ENCODE measurements at places on chromosomes 4 and X. TPM values are rescaled to one million over a fixed set of nuclear protein-coding genes. Genes with fewer than 3 reads are reported as not detected.

Gene ENAM
- 2.5 TPM for polyA plus RNA-seq

Gene AKAP4
- polyA plus RNA-seq = 0.28 TPM

Gene IL3RA
- polyA plus RNA-seq = 20.6 TPM

Gene GYG2
- polyA plus RNA-seq = 2.6 TPM

Gene GABRB1
- not detected for polyA plus RNA-seq

Gene RASGEF1B
- 3.3 TPM for polyA plus RNA-seq

Gene SNX25
- polyA plus RNA-seq = 9.8 TPM

Gene DRD5
- polyA plus RNA-seq = 0.56 TPM

Gene NRK
- polyA plus RNA-seq = 214 TPM

Gene WNK3
- 2.8 TPM for polyA plus RNA-seq

Gene PRDM5
- 11.7 TPM for polyA plus RNA-seq

Gene TMEM33
- polyA plus RNA-seq = 20.5 TPM

Gene SLC2A9
- polyA plus RNA-seq = 5.2 TPM

Gene FGF2
- 11.2 TPM for polyA plus RNA-seq

Gene F9
- not detected for polyA plus RNA-seq

Gene SOD3
- 22.0 TPM for polyA plus RNA-seq

Gene LRIT3
- polyA plus RNA-seq = 0.21 TPM

Gene DIPK2B
- polyA plus RNA-seq = 23.8 TPM

Gene SH3RF1
- 18.2 TPM for polyA plus RNA-seq

Gene PRICKLE3
- 4.1 TPM for polyA plus RNA-seq

Gene CASK
- polyA plus RNA-seq = 23.1 TPM

Gene GABRA4
- 0.76 TPM for polyA plus RNA-seq

Gene NXF3
- 0.31 TPM for polyA plus RNA-seq

Gene ARHGEF9
- 24.1 TPM for polyA plus RNA-seq

Gene DAPP1
- polyA plus RNA-seq = 2.2 TPM

Gene IGSF1
- 80.4 TPM for polyA plus RNA-seq

Gene CTAG1B
- not detected for polyA plus RNA-seq

Gene SAP30
- 11.8 TPM for polyA plus RNA-seq

Gene GEMIN8
- polyA plus RNA-seq = 15.7 TPM

Gene TLR7
- 1.1 TPM for polyA plus RNA-seq

Gene NPFFR2
- 0.41 TPM for polyA plus RNA-seq

Gene TCEAL7
- 163 TPM for polyA plus RNA-seq

Gene GJB1
- not detected for polyA plus RNA-seq

Gene NAP1L3
- polyA plus RNA-seq = 10.8 TPM

Gene GRPR
- polyA plus RNA-seq = 0.85 TPM

Gene ZNF674
- 3.0 TPM for polyA plus RNA-seq

Gene PAGE2B
- not detected for polyA plus RNA-seq
